ENCODE measurements at places on chromosomes 4 and X.
A peak's percentile ranks its signal among the peaks of the same experiment; 100 is the strongest.

GRCh38 chr4:101886826-101887225 is 96.3 kb downstream of the BANK1 start:
- DNase-seq: no peak

DNA sequence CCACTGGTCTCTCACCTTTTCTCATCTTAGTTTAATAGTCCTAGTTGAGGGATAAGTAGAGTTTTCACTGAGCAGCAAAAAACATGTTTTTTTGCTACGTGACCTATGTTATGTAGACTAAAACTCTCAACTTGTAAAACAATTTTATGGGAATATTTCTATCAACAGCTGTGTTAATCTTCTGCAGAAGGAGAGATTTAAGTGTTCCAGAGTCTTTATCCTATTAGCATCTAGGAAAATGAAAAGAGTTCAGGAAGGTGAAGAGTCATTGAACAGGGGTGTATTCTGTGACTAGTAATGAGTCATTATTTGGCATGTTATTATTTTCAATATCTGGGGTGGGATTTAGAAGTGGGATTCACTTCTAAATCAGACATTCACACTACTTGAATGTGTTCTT is 41.9 kb downstream of the RRAGB start:
- no peak for DNase-seq

DNA sequence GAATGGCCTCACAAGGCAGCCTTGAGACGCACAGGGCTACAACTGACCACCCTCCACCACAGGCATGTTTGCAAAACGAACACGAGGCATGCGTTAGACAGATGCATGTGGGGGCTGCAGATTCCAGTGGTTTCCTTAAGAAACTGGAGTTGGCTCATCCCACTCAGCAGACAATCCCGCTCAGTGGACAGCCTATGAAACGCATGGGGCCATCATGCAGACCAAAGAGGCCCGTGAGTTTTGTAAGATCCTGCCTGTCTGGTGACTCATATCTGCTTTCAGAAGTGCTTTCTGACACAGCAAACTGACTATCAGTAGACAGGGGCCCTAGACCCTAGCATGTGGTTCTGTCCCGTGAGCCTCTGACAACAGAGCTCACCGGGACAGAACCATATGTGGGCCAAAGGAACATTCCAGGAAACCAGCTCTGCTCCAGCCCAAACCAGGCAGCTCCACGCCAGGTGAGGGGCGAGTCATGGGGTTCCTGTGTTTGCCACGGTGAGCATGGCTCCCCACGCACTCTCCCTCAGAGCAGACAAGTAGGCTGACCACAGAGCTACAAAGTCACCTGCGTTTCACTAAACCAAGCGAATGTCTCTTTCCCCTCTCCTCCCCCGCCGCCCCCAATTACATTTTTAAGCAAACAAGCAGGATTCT is 74.4 kb downstream of the MTMR1 start:
- peak; percentile 13 for DNase-seq

DNA sequence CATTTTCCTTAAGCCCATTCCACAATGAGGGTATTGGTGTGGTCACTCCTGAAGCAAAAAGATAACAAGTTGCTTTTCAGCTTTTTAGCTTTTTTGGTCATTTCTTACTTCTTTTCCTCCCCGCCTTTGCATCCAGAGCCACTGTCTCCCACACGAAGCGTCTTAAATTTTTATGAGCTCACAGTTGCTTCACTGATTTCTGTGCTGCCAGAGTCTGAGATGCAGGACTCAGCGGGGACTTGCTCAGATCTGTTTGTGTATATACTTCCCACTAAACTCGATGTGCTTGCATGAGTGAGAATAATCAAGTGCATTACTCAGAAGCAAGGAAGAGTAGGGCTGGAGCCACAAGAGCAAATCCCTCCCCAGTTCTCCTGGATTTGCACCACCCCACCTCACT is 80.2 kb upstream of the FHL1 start:
- no peak for DNase-seq

- DNase-seq: no peak
These were observed 208.1 kb upstream of the ADGRL3 start for GRCh38 chr4:60992037-60992436.

DNA sequence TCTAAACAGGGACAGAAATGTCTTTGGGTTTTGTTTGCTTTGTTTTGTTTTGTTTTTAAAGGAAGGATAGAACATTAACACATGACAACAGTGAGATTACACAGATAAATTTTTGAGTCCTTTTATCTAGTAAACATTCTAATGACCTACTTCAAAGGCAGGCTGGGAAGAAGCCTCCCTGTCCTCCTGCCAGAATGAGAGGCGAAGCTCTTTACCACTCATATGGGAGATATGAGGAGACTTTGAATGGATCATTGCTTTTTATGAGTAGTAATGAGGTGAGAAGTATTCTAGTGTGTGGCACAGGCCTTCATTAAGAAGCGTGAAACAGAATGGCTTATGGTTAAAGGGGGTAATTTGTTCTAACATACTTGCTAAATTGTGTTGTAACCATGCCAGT is 172.0 kb downstream of the FBXO8 start:
- DNase-seq: no peak

DNA sequence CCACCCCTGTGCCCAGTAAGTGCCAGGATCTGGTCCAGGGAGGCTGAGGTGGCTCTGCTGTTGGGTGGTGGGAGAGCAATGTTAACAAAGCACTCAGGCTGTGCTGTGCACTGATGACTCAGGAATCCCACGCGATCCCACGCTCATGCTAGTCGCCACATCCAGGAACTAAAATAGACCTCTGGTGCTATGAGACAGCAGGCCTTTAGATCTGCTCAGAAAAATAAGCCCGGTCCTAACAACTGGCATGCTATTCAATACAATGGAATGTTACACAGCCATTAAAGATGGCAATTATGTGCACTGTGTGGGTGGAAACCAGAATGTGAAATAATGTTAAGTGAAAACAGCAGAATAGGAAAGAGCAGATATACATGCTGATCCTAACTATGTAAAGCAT is 26.0 kb downstream of the ARL13A start:
- DNase-seq: peak; percentile 21

- no peak for DNase-seq
These were observed 169.2 kb upstream of the LEF1 start for GRCh38 chr4:108337923-108338322.

- DNase-seq: no peak
These were observed 37.4 kb downstream of the RUFY3 start for GRCh38 chr4:70759126-70759525.

GRCh38 chrX:114344756-114345349 is 239.0 kb upstream of the HTR2C start:
- DNase-seq: no peak

DNA sequence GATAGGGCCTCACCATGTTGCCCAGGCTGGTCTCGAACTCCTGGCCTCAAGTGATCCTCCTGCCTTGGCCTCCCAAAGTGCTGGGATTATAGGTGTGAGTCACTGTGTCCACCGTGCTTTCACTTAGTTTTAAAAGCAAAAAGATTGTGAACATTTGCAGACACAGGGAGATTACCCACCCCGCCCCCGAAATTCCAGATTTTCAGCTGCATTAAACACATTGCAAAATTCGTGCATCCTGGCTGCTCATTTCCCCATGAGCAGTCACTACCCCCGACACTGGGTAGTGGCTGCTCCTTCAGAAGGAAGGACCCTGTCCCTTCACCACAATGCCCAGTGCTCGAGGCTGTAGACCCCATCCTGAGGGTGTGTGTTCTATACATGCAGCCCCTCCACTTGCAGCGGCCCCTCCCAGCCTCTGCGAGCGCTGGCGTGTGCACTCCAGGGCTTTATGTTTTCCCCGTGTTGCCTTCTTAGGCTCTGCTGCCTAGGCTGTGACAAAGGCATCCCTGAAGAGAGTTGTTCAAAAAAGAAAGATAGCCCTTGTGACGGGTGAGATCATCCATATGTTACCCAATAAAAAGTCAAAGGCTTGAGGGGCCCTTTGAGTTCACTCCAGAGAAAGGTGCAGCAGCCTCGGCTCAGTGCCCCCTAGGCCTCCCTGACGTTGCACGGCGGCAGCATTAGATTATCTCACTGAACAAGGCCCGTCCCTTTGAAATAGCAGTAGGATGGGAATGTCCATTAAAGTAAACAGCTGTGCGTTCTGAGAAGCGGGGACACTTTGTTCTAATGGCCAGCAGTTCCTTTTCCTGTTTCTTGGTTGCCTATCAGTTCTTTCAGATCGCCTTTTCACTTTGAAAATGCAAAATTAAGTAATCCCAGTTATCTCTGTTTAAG is 71.6 kb downstream of the SHROOM2 start:
- DNase-seq: no peak

GRCh38 chrX:8783097-8783713 is 18.0 kb downstream of the FAM9A start:
- DNase-seq: peak; percentile 37

- no peak for DNase-seq
These were observed 98.5 kb downstream of the RRAGB start for GRCh38 chrX:55816023-55816422.

- DNase-seq: no peak
These were observed 161.9 kb downstream of the PHF8 start for GRCh38 chrX:53882331-53882730.

GRCh38 chr4:152211936-152212653 is 323.8 kb downstream of the FBXW7 start:
- no peak for DNase-seq

DNA sequence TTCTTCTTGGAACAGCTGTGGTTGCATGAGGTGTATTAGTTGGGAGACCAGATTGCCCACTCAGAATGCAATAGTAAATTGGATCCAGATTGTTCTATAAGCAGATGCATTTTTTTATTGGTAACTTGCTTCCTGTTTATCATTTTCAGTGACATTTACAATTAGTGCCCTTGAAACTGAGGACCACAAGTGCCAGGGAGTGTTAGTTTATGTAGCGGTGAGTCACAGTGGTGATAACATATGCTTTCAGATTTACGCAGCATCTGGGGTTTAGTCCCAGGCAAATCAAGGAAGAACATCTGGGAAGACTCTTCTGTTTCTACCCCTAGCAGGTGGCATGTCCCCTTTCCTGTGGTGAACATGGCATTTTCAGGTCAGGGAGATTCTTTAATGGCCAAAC is 24.1 kb downstream of the FRMPD4 start:
- DNase-seq: no peak

DNA sequence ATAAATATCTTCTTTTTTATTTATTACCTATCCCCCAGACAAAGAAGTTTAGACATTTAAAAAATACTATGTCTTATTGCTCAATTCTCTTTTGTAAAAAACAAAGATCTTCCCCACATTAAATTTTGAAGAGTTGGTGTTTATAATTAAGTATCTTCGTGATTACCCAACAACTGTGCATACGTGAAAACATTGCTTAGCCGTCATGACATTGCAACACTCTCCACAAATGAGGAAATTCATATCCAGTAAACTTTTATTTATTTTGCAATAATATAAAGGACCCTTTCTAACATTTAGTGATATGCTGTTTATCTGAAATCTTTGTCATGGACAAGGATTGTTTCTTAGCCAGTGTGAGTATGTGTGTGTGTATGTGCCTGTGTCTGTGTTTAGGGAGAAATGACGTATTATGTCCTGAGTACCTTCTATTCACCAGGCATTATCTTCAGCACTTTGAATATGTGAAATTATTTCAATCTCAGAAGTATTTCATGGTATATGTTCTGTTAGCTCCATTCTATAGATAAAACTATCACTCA is 26.1 kb upstream of the EREG start:
- no peak for DNase-seq

DNA sequence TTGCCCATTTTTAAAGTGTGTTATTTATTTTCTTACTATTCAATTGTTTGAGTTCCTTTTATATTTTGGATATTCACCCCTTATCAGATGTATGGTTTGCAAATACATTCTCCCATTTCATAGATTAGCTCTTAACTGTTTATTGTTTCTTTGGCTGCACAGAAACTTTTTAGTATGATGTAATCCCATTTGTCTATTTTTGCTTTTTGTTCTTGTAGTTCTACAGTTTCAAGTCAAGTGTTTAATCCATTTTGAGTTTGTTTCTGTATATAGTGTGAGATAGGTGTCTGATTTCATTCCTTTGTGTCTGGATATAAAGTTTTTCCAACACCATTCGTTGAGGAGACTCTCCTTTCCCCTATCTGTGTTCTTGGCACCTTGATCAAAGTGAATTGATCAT is 97.4 kb upstream of the CAMK2D start:
- DNase-seq: no peak

GRCh38 chr4:69649629-69650028 is 3.4 kb downstream of the UGT2A1 start:
- DNase-seq: no peak

DNA sequence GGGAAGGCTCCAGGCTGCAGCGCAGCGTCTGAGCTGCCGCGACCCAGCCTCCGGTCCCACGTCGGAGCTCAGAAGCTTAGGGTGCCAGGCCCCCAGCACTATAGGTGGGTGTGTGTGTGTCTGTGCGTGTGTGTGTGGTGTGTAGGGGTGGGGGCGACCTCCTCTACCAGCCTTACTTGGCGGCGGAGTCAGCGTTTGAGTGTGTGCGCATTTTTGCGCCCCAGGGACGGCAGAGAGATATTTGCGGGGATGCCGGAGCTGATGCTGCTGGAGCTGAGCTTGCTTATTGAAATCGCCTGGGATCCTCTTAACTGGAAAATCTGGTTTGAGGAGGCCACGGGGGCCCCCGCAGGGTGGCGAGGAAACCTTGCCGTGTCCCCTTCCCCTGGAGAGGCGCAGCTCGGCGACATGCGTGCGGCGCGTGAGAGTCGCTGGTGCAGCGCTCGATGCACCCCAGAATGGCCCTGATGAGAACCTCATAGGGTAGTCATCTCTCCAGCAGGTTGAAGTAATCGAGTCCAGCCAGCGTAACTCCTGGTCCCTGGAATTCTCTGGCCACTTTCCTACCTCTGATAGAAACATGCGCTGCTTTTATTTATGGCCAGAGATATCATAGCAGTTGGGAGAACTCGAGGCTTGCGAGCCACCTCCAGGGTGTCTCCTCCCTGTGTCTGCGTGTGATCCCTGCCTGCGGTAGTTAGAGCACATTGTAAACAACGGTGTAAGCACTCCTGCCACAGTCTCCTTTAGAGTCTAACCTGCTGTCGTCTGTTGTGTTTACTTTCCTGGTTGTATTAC is 2.7 kb downstream of the ADGRL3 start:
- no peak for DNase-seq

DNA sequence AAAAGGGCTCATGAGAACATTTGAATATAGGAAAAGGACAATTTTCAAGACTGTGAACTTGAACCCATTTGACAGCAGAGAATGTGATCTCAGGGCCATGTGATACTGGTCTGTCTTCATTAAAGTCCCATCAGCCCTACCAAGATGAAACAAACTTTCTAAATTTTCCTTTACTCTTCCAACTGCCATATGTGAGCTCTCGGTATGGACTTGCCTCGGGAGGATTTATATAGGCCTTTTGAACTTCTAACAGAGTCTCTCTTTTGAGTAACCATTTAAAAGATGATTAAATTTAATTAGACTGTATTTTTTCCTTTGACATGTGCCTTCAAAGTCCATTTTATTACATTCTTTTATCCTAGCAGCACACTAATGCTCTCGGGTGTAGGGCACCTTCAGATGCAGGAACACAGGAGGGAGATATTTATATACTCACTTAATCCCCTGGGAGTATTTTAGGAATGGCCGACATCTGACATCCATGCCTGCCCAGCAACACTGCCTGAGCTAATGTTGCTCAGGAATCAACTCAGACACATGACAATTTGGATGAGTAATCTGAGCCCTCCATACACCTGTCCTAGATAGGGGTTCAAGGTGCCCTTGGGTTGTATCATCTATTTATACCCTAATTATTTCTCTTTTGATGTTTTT is 155.0 kb downstream of the SLC7A11 start:
- DNase-seq: no peak

All from activated naive CD4-positive, alpha-beta T cell treated with Interleukin-2 at 50 U/mL for 16 hours (primary cell).